Right cardiac atrium (tissue), 5 donors: ENCODE measurements at places on chromosomes 11 and 22. TPM values are rescaled to one million over a fixed set of nuclear protein-coding genes. Genes with fewer than 3 reads are reported as not detected.
A peak's percentile ranks its signal among the peaks of the same experiment; 100 is the strongest.

The ZP1 gene
- total RNA-seq: not detected

The PPP6R2 gene
- total RNA-seq: 50.2 TPM

GRCh38 chr11:46513934-46514342 is 79.9 kb downstream of the AMBRA1 start:
- peak; percentile 84 for DNase-seq

DNA sequence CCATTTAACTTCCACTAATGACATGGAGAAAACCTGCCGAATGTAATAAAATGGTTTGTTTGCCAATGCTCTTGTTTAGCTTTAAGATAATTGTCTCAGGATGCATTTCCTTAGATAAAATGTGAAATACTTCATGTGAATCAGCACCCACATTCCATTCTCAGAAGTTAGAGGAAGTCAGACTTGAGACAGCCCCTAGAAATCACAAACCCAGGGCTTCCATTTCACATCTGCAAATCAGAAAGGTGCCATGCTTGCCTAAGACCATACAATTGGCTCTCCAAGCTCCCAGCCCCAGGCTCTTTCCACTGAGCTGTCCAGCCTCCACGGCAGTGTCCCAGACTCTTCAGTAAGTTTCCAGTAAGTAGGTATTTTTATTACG is 35.6 kb upstream of the ADORA2A start:
- no peak for DNase-seq

DNA sequence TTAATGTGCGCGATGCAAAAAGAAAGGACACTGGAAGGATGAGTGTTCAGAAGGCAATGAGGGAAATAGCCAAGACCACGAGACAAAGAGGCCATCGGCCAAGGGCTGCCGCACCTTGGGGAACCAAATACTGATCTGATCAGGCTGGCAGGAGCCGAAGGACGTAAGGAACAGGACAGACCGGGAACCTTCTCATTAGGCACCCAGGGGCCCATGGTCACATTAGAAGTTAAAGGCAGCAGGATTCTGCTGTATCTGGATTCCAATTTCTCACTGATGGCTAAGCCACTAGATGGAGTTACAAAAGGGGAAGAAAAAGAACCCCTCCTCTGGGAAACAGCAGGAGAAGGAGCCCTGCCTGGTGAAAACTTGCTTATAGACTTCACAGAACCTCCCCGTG is 28.8 kb upstream of the CPT1A start:
- no peak for DNase-seq

- DNase-seq: no peak
Observed at GRCh38 chr11:9962722-9963121, 298.8 kb downstream of the SWAP70 start.

DNA sequence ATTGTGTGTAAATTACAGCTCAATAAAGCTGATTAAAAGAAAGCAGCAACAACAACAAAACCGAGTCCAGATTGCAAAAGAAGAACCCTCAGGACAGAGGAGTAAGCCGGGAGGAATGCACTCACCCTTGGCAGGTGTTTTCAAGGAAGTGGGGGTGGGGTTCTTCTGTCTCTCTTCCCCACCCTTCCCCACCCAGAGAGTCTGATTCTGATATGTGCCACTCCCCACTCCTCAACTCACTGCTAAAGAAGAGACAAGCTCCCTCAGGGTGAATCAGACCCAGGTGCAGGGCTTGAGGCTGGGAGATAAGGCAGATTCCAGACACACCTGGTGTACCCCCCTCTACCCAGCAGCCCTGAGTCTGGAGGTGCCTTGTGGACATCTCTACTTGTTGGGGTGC is 38.4 kb upstream of the PHF21A start:
- no peak for DNase-seq

DNA sequence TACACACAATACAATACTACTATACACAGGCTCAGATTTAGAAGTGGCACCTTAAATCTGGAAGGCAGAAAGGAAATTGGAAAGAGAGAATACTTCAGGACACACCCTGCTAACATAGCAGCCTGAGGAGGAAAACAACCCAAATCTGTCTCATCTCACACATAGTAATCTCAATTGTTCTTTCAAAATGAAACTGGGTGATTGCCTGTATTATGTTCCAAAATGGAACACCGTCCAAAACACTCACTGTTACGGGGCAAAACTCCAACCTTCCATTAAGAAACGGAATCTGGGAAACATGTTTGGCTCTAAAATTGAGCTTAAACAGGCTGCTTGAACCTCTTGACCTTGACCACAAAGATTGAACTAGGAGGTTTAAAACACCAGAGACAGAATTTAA is 572.6 kb downstream of the OPCML start:
- DNase-seq: no peak

GRCh38 chr22:44049486-44050231 is 25.6 kb downstream of the PARVB start:
- peak; percentile 66 for DNase-seq
